ENCODE measurements at places on chromosomes 1 and 21.

- no peak for DNase-seq
Measured at GRCh38 chr21:34535886-34536285, 23.9 kb upstream of the KCNE1 start.

DNA sequence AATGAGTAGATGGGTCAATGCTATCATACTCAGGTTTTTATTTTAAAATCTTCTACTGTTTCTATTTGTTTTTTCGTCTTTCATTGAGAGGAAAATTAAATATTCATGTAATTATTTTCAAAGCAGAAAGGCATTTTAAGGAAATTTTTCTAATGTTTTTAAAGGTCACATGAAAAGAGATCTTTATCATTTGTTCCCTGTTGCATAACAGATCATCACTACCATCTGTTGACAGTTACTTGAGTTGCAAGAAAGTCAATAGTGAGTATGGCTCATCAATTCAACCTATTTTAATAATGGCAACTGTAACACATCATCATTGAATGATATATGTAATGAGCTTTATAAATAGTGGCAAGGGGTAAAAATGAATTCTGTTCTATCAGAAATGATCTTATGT is 369.7 kb downstream of the DPYD start:
- DNase-seq, result no peak

DNA sequence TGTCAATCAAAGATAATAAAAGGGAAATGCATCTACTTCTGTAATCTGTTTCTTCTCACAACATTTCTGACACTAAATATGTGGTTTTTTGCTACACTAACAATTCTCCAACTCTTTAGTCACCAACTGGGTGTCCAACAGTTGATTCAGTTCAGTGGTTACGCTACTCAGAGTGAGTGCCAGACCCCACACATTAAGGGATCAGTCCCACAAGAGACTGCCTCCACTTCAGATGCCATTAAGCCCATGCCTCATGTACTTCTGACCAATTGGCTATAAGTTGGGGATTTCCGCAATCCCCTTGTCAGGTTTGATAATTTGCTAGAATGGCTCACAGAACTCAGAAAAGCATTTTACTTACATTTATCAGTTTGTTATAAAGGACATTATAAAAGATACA is 28.4 kb downstream of the RNF2 start:
- no peak for DNase-seq

DNA sequence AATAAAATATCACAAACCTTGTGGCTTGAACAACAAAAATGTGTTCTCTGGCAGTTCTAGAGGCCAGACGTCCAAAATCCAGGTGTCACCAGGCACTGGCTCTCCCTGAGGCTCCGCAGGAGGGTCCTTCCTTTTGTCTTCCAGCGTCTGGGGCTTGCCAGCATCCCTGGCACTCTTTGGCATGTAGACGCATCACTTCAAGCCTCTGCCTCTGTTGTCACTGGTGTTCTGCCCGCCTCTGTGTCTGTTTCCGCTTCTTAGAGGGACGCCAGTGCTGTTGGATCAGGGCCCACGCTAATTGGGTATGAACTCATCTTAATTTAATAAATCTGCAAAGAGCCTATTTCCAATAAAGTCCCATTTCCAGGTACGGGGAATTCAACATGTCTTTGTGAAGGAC is 273.7 kb upstream of the C1orf174 start:
- no peak for DNase-seq

DNA sequence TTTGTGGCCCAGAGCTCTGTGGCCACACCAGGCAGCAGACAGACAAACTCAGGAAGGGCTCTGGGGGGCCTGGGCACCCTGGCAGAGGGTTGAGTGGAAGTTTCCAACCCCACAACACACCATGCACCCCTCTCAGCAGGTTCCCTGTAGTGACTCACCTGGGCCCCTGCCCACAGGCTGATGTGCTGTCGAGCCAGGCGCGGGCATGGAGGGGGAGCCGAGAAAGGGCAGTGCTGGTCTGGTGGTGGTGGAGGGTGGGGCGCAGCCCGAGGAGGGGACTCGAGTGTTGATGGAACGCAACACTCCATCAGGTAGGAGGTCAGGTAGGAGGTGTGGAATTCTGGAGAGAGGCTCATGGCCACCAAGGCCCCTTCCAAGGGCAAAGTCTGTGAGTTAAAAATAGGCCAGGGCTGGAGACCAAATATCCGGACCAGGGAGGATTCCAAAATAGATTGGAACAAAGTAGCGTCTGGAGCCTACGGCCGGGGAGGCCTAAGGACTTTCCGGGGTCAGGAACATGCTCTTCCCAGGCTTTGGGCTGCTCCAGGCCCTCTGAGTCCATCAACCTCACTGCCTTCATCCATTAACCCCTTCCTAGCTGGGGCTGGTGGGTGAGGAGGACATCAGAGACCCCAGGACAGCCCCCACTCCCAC is 191.5 kb upstream of the AJAP1 start:
- no peak for DNase-seq

Data from naive thymus-derived CD4-positive, alpha-beta T cell (primary cell).